GM12891 (cell line): ENCODE measurements at places on chromosomes 13 and 19.

GRCh38 chr13:65914716-65915115 lies 1315.4 kb downstream of the PCDH9 start:
- no peak for DNase-seq

GRCh38 chr19:45250832-45251451 lies at the start of gene MARK4:
Gene MARK4 (plus strand): TSS chr19:45251271. CDS start chr19:45251589, 318 bp downstream.
- DNase-seq = peak; percentile 97

DNA sequence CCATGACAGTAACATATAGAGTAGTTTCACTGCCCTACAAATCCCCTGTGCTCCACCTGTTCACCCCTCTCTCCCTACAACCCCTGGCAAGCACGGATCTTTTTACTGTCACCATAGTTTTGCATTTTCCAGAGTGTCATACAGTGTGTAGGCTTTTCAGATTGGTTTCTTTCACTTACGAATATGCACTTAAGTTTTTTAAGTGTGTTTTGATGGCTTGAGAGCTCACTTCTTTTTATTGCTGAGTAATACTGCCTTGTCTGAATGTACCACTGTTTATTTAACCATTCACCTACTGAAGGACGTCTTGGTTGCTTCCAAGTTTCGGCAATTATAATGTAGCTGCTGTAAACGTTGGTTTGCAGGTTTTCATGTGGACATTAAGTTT lies 175.1 kb downstream of the ITGBL1 start:
- no peak for DNase-seq

- no peak for DNase-seq
These were observed 53.7 kb upstream of the TRPC4 start for GRCh38 chr13:37923236-37923635.

DNA sequence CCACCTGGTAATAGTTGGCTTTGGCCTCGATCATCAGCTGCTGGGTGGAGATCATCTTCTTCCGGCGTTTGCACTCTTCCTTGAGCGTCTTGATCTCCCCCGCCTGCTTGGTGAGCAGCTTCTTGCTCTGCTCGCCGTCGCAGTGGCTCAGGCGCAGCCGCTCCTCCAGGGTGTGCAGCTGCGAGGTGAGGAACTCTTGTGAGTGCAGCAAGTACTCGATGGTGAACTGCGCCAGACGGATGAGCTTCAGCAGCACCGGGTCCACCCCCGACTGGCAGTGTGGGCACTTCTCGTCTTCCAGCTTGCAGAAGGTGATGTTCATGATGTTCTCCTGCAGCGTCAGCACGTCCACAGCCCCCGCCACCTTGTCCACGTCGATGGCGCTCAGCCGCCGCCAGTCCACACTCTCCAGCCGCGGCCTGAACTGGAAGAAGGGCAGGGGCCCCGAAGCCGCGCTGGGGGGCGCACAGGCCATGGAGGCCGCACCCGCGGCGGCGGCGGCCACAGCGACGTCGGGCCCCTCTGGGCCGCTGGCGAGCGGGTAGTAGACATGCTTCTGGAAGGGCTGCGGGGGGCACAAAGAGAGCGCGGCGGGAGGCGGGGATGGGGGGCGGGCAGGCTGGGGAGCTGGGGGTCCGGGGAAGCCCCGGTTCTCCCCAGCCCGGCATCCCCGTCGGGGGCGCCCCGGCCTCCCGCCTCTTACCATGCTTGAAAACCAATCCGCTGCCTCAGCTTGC lies 3.0 kb downstream of the DZIP1 start:
- no peak for DNase-seq

DNA sequence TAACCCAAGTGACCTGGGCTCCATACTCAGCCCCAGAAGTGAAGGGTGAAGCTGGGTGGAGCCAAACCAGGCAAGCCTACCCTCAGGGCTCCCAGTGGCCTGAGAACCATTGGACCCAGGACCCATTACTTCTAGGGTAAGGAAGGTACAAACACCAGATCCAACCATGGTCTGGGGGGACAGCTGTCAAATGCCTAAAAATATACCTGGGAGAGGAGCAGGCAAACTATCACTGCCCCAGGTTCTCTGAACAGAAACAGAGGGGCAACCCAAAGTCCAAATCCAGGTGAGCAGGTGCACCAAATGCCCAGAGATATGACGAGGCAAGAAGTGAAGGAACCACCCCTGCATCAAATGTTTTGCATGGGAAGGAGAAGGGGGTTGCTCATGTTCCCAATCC lies 6.1 kb upstream of the CEACAM7 start:
- no peak for DNase-seq
